ENCODE measurements at places on chromosomes 13 and 19.

DNA sequence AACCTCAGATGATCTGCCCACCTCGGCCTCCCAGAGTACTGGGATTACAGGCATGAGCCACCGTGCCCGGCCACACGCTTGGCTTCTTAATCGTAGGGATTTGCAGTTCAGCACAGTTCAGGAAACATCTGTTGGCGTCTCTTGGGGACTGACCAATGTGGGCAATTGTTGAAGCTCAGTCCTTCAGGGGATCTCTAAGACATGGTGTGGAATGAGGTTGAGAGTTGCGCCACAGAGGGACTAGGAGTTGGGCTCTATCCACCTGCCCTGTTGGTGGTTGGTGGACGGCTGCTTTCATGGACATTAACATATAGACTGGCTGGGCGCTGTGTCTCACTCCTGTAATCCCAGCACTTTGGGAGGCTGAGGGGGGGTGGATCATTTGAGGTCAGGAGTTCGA lies 37.3 kb upstream of the SIN3B start:
- DNase-seq, result no peak

GRCh38 chr13:101258071-101258470 lies 158.2 kb downstream of the NALCN start:
- DNase-seq, result no peak

GRCh38 chr13:95328386-95328785 lies 27.1 kb upstream of the ABCC4 start:
- no peak for DNase-seq

- no peak for DNase-seq
These were observed 87.1 kb upstream of the STK24 start for GRCh38 chr13:98664047-98664446.

- no peak for DNase-seq
These were observed 1.9 kb downstream of the LACC1 start for GRCh38 chr13:43881580-43881979.

DNA sequence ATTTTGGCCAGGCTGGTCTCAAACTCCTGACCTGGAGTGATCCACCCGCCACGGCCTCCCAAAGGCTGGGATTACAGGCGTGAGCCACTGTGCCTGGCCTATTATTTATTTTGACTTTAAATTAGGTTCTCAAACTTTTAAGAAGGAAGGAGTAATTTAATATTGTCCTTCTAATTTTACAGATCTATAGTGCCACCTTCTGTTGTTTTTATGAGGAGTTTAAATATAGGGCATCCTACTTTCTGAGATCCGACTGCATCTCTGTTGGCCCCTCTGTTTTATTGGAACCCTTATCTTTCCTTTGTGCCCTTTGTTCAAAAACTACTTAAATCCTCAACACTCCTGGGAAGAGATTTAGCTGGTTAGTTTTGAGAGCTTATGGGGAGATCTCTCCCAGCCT lies 25.4 kb upstream of the ZMYM5 start:
- DNase-seq, result no peak

DNA sequence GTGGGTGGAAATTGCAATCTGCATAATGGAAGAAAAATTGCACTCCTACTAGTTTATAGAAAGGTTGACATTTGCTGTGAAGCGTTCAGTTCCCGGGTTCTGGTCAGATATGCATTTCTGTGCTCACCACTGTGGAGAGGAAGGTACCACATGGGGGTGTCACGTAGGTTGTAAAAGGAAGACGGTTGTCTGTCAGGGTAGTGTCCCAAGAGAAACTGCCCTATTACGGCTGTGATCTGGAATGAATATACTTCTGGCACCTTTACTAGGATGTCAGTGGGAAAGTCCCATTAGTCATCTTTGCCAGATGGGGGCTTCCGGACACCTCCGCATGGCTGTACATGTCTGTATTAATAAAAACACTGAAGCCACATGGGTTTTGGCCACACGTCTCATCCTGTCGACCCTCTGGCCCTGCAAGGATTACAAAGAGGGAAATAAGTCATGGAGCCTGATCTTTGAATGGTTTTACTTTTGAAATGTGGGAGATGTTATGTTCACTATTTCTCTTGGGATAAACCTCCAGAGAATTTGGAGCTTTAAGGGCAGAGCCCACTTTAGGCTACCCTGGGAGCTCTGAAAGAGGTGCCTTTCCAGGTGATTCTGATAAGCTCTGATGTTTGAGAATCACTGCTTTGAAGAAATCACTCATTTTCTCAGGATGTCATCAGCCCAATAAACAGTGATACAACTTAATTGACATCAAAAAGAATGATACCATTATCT lies 133.9 kb downstream of the AKAP11 start:
- DNase-seq, result peak; percentile 75

Data from CD4-positive, alpha-beta T cell (primary cell).